ENCODE measurements at places on chromosomes 11 and 22. TPM values are rescaled to one million over a fixed set of nuclear protein-coding genes. Genes with fewer than 3 reads are reported as not detected.

GRCh38 chr11:33996498-33997454 lies 54.8 kb upstream of the CAPRIN1 start:
- peak; percentile 80 for DNase-seq

- DNase-seq: no peak
Measured at GRCh38 chr11:1295591-1295990, 13.8 kb downstream of the TOLLIP start.

Gene POU2AF3
- not detected for total RNA-seq

Gene MMP12
- total RNA-seq: not detected

DNA sequence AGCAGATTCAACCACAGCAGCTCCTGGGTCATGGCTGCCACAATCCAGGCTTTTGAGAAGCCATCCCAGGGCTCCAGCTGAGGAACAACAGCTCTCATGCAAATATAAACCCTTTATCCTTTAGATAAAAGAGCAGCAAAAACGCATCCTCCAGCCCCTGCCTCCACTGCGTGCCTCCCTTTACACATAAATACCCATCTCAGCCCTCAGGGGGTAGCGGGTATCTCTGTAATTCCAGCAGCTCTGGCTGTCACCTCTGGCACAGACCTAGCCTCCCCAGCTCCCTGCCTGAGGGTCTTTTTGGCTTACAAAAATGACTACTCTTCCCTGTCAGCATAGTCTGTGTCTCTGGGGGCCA lies 21.6 kb downstream of the LMO1 start:
- DNase-seq: no peak

DNA sequence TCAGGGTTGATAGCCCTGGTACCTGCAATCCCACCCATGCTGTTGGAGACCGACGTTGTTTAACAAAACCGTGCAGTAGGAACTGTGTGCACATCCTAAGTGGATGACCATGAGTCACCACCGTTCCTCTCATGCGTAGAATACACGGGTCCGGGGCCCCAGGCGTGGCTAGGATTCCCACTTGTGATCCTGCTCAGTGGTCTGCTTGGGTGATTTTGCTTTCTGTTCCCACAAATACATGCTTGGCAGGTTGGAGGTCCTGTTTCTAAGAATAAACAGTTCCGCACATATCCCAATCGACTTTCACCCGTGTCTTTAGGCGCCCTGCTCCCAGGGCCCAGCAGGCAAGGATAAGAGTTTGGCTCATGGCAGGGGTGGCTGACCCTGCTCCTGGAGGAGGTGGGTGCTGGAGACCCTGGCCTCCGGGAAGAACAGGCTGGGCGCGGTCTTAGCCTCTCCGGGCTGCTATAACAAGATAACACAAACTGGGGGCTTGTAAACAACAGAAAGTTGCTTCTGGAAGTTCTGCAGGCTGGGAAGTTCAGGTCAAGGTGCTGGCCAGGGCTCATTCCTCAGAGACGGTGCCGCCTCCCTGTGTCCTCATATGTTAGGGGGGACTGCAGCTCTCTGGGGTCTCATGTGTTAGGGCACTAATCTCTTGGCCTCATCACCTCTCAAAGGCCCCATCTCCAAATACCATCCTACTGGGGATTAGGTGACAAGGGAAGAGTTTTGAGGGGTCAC lies 1028.3 kb downstream of the BRD1 start:
- DNase-seq: no peak

Data from activated T-cell treated with anti-CD3 and anti-CD28 coated beads, Interleukin-2, amount 50 U/mL, for 72 hours (primary cell).